ENCODE measurements at places on chromosomes 6 and 20. TPM values are rescaled to one million over a fixed set of nuclear protein-coding genes. Genes with fewer than 3 reads are reported as not detected.

GRCh38 chr6:43849844-43850243 is 79.8 kb downstream of the VEGFA start:
- peaks cover under 1% of the 10 kb centered on the region for H3K27me3 ChIP-seq
- no peak overlapping the region for H3K4me3 ChIP-seq
- DNase-seq = no peak
- H3K27ac ChIP-seq = no peak overlapping the region

DNA sequence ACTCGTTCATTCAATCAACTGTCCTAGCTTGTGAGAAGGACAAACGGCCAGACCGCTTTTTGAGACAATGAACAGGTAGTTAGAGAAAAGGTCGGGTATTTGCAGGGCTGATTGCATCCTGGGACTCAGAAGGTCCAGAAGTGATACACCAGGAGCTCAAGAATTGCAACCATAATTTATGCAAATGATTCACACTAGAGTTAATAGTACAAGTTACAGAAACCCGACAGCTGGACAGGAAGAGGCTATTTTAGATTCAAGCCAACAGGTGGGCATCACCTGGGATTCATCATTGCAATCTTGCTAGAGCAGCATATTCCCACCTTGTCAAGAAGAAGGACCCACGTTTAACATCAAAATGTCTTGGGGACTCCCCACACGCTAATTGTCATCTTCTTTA is 83.5 kb downstream of the TNFAIP3 start:
- no peaks in the 10 kb centered on the region for H3K27me3 ChIP-seq
- no peak overlapping the region for H3K27ac ChIP-seq
- no peaks in the 10 kb centered on the region for H3K36me3 ChIP-seq
- DNase-seq = no peak

GRCh38 chr6:80618953-80619352 is 512.5 kb downstream of the BCKDHB start:
- DNase-seq = no peak
- H3K4me3 ChIP-seq = no peak overlapping the region
- H3K27ac ChIP-seq = no peak overlapping the region
- H3K27me3 ChIP-seq = no peaks in the 10 kb centered on the region
- H3K4me1 ChIP-seq = no peaks in the 10 kb centered on the region
- no peaks in the 10 kb centered on the region for H3K36me3 ChIP-seq

Gene TBC1D20
- 28.0 TPM for polyA plus RNA-seq

DNA sequence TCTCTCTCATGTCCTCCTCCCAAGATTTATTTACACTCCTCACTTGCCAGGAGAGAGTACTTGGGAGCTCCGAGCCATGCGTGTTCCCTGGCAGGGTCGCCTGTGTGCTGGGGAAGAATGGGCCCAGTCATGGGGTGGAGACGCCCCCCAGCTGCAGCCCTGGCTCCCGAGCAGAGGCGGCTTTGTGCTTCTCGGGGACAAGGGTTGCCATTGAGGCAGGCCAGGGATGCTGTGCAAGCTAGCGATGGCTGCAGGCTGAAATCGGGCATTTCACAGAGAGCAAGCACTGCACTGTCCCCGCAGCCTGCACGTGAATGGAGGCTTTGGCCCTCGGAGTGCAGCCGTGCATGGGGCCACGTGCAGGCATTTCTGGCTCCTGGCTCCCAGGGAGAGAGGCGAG is 23.8 kb downstream of the PHACTR3 start:
- no peak overlapping the region for H3K27ac ChIP-seq
- no peaks in the 10 kb centered on the region for H3K27me3 ChIP-seq
- H3K4me3 ChIP-seq = no peak overlapping the region

- no peak overlapping the region for H3K4me3 ChIP-seq
- H3K27ac ChIP-seq = no peak overlapping the region
- no peak for DNase-seq
- H3K27me3 ChIP-seq = no peaks in the 10 kb centered on the region
Measured at GRCh38 chr6:79335133-79335674, 100.7 kb upstream of the HMGN3 start.

GRCh38 chr6:90835596-90836212 is 248.8 kb upstream of the MAP3K7 start:
- no peak for DNase-seq
- H3K4me1 ChIP-seq = no peaks in the 10 kb centered on the region
- H3K36me3 ChIP-seq = no peaks in the 10 kb centered on the region
- H3K27me3 ChIP-seq = no peaks in the 10 kb centered on the region

GRCh38 chr6:141403103-141403502 is 729.6 kb upstream of the GJE1 start:
- no peaks in the 10 kb centered on the region for H3K4me1 ChIP-seq
- no peaks in the 10 kb centered on the region for H3K36me3 ChIP-seq
- no peak for DNase-seq
- H3K27me3 ChIP-seq = no peaks in the 10 kb centered on the region

DNA sequence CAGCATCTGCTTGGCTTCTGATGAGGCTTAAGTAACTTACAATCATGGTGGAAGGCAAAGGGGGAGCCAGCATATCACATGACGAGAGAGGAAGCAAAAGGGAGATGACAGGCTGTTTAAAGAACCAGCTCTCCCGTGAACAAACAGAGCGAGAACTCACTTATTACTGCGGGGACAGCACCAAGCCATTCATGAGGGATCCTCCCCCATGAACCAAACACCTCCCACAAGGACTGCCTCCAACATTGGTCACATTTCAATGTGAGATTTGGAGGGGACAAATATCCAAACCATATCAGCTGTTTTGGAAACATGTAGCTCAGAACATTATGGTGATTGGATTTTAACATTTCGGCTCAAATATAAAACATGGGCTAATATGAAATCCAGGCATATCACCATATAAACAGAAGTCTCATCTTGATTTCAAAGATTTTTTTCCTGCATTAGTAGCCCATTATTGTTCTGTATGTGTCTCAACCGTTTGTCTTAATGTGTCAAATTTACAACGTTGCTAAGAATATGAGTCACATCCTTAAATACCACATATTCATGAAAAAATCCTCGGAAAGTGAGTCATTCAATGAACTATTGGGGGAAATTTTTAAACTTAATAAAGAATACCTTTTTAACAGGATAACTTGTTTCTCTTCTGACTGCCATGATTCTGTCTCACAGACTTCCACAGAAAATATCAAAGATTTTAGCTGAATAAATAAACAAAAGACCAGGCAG is 894.3 kb downstream of the TFAP2A start:
- no peaks in the 10 kb centered on the region for H3K27me3 ChIP-seq
- no peak overlapping the region for H3K27ac ChIP-seq
- no peak for DNase-seq
- H3K36me3 ChIP-seq = no peaks in the 10 kb centered on the region
- no peaks in the 10 kb centered on the region for H3K4me1 ChIP-seq

DNA sequence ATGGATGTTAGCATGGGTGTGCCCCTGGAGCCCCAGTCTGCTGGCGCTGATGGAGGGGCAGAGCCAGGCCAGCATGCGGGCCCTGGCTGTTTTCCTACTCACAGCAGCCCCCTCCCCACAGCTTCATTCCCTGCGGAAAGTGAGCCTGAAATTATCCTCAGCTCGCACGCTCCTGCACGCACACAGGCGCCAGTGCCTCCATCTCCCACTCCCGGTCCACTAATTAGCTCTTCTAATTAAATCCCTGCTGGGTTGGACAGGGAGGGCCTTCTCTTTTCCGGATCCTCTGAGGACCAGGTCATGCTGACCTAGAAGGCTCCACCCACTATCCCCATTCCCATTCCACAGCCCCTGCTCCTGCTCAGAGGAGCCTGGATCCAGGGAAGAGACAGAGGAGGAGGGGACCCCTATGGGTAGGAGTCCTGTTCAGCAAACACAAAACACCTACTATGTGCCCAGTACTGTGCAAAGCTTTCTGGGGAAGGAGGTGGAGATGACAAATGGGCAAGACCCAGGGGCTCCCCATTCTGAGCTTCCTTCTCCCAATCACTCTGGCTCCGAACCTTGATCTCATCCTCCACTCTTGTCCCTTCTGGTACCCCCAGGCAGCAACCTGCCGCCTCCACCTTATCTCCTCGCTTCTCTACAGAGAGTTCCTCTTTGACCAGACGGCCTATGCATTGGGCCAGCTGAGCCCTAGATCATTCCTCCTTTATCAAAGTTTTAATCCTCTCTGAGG is 70.2 kb upstream of the CCDC167 start:
- no peaks in the 10 kb centered on the region for H3K27me3 ChIP-seq
- no peaks in the 10 kb centered on the region for H3K36me3 ChIP-seq
- no peak for DNase-seq
- H3K4me3 ChIP-seq = no peak overlapping the region

- H3K27me3 ChIP-seq = no peaks in the 10 kb centered on the region
- H3K27ac ChIP-seq = no peak overlapping the region
- H3K4me1 ChIP-seq = no peaks in the 10 kb centered on the region
Measured at GRCh38 chr20:14009208-14009607, 13.9 kb downstream of the MACROD2 start.

Gene ASIP
- 0.24 TPM for polyA plus RNA-seq

- H3K4me3 ChIP-seq = no peak overlapping the region
- no peak for DNase-seq
- no peaks in the 10 kb centered on the region for H3K4me1 ChIP-seq
Measured at GRCh38 chr6:51494342-51494741, 593.1 kb downstream of the PKHD1 start.

Gene CST4
- not detected for polyA plus RNA-seq
